NCI-H2081 (cell line): ENCODE measurements at places on chromosomes 3 and 15.

DNA sequence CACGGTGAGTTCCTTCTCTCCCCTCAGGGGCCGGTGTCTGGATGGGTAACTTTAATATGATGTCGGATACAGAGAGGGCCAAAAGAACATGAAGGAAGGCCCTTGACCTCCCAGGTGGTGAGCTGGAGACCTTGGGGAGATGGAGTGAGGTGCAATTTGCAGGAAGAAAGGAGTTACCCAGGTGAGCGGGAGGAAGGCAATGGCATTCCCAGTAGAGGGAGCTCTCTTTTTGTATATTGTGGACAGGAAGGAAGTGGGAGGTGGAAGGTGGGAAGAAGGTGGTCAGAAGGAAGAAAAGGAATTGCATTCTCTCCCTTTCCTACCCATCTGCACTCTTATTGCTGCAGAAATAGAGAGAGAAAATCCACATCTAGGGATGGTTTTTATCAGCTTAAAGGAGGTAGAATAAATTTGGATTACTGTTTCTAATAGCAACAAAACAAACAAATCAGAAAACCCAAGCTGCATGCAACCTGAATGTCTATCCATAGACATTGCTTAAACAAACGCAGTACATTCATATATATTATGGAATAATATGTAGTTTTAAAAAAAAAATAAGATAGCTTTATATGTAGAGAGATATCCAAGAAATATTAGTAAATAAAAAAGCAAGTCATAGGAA, 169.0 kb upstream of the TSC22D2 start:
- DNase-seq = peak; percentile 80

DNA sequence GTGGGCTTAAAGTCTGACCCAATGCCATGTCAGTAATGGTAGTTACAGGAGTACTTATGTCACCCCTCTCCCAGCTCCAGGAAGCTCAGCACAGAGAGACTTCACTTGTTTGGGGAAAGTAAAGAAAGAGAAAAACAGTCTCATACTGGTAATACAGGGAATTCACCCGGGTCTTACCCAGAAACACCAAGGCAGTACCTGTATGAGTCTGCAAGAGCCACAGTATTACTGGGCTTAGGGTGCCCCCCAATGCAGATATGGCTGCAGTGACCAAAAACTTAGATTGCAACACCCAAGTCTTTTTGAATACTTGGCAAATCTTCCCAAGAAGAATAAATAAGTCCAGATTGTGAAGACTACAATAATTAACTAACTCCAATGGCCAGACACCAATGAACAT, 622.1 kb downstream of the IGSF11 start:
- DNase-seq = no peak

DNA sequence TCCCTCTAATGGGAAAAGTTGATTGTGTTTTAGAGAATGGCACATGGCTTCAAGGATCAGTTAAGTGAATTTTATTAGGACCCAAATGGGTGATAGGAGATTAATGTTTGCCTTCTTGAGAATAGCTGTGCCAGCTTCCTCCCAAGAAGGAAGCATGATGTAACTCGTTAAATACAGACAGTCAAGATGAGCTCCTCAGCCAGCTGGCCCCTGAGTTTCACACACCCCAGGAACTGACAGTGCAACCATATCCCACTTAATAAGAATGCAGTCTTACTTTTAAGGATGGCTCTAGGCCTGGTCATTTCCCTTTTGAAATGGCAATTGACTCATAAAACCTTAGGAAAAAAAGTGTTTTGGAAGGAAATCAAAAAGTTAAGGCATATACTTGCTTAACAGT, 472.8 kb upstream of the KCNMB2 start:
- DNase-seq = no peak

- DNase-seq = no peak
Measured at GRCh38 chr3:138426211-138426610, 8.2 kb upstream of the ESYT3 start.

DNA sequence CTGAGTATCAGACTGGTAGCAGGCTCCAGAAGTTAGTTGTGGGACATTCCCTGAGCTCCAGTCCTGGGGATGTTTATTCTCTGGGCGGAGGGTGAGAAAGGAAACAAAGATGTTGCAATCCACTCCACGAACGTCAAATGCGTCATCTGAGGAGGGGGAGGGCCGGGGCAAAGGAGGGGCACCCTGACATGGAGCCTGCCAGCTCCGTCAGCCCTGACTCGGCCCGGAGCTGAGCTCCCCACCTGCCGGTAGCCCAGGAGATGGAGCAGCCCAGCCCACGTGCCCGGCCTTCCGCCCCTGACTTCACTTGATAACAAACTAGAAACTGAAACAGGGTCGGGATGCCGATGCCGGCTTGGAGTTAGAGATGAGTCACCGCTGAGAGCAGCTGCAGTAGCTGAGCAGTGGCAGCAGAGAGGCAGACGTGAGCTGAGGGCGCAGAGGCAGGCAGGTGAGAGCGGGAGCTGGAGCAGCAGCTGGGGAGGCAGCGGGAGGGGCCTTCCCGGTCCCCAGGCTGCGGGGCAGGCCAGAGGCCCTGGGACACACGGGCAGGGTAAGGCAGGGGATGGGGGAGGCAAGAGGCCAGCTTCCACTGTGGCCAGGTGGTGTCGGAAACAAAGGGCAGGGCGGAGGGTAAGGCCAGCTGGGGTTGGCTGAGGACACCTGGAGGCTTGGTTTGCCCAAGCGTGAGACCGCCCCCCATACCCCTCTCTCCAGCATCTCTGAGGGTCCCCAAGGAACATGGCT, at the start of gene ISG20:
Gene ISG20 (plus strand): TSS at position 391 of the 747 bp plus-strand sequence. CDS start 351 bp downstream, at position 742.
- DNase-seq = peak; percentile 63

- DNase-seq = no peak
Measured at GRCh38 chr3:39110041-39110639, 2.7 kb downstream of the TTC21A start.

GRCh38 chr3:197820550-197821335, 29.7 kb downstream of the LRCH3 start:
- no peak for DNase-seq

DNA sequence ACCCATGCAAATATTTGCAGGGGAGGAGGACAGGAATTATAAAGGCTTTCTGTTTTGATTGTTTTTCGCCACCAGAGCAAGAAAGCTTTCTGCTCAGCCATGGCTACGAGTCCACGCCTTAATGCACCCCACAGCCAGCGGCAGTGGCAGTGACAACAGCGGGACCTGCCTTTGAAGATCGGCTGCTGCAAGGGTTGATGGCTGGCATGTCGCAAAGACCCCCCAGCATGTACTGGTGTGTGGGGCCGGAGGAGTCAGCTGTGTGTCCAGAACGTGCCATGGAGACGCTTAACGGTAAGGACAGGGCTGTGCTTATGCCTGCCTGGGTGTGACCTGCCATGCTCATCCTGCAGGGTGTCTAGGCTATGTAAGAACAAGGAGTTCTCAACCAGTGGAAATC, 5.3 kb downstream of the LRRK1 start:
- DNase-seq = no peak

- peak; percentile 29 for DNase-seq
Measured at GRCh38 chr3:73586190-73586589, 38.6 kb downstream of the PDZRN3 start.

DNA sequence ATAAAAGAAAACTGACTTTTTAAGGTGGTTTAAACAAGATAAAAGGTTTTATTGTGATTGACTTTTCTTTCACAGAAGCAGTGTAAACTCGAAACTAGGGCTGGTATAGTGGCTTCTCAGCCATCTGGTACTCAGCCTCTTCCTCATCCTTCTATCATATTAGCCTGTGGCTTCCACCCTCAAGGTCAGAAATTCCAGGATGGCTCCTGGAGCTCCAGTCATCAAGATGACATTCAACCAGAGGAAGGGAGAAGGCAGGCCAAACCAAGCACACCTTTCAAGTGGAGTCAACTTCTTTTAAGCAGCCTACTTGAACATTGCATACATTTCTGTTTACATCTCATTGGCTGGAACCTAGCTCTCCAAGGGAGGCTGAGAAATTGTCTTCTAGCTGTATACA, 1.3 kb upstream of the MESD start:
- no peak for DNase-seq

- DNase-seq = no peak
Measured at GRCh38 chr3:62169906-62170660, 203.3 kb downstream of the FEZF2 start.

GRCh38 chr3:38102444-38102814, 34.5 kb downstream of the ACAA1 start:
- no peak for DNase-seq

DNA sequence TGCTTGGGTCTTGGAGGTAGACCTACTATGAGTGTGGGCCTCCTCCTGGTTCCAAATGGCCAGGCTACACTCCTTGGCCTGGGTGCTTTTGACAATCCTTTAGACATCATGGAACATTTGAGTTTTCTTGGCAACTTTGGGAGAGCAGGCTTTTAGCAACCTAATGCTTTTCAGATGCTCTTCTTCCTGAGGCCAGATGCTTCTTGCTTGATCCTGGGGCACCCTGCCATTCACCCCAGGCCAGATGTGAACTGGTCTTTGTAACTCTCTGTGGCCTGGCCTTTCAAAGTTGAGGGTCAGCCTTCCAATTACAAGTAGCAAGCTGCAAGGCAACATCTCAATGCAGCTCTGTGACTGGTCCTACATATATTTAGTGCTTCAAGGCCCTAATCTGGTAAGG, 40.5 kb downstream of the RTP1 start:
- DNase-seq = no peak

GRCh38 chr3:77026904-77027634, 12.8 kb upstream of the ROBO2 start:
- DNase-seq = no peak

DNA sequence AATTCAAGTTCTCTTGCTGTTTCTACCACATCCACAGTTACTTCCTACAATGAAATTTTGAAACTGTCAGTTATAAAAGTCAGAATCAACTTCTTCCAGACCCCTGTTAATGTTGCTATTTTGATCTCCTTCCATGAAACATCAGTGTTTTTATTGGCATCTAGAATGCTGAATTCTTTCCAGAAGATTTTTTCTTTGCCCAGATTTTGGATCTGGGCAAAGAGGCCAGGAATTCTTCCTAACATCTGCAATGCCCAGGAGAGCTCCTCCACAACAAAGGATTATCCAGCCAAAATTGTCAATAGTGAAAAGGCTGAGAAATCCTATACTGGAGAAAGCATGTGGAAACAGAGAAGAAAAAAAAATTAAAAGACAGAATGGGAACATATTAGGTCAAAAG, 75.5 kb downstream of the SERPINI1 start:
- DNase-seq = no peak

DNA sequence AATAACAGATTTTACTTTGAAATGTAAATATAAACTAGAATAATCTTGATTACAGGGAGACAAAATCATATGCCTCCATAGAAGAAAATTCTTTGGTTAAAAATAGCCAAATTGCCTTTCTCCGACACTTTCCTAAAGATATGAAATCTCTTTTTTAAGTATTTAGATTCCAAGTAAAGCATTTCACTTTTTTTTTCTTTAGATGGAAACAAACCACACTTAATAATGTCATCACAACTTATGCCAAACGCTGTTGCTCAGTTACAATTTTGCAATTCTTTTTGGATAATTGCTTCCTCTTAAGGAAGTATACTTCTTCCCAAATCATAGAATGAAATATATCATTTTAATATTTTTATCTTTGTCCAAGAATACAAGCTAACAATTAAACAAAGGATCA, 294.1 kb upstream of the ARL6 start:
- no peak for DNase-seq

DNA sequence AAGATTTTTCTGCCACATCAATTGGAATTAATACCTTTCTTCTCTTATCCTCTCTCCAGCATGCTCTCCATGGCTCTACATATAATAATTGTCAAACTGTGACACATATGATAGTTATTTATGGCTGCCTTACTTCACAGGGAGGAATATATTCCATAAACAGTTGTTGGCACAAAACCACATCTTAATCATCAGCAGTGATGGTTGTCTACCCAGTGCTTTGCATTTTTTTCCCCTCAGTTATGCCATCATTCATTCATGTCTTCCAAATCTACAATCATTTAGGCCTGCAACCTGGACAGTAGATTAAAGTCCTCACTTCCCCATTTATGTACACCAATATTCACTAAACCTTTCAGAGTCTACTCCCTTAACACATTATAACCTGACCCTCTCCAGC, 107.7 kb downstream of the THRB start:
- no peak for DNase-seq

DNA sequence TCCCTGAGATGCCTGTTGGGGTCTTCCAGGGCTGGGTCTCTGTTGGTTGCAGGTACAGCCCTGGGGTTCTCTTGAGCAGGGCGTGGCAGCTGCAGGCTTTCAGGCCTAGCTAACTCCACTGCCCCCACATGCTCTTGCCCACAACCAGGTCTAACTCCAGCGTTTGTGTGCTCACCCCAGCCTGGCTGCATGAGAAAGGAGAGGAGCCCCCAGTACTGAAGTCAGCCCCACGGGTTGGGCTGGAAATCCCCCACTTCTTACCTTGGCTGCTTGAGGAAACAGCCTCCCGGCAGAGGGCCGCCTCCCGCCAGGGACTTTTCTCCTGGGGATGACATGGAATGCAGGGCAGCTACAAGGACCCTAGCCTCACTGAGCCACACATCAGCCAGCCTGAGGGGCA, 16.7 kb upstream of the DLL4 start:
- no peak for DNase-seq

DNA sequence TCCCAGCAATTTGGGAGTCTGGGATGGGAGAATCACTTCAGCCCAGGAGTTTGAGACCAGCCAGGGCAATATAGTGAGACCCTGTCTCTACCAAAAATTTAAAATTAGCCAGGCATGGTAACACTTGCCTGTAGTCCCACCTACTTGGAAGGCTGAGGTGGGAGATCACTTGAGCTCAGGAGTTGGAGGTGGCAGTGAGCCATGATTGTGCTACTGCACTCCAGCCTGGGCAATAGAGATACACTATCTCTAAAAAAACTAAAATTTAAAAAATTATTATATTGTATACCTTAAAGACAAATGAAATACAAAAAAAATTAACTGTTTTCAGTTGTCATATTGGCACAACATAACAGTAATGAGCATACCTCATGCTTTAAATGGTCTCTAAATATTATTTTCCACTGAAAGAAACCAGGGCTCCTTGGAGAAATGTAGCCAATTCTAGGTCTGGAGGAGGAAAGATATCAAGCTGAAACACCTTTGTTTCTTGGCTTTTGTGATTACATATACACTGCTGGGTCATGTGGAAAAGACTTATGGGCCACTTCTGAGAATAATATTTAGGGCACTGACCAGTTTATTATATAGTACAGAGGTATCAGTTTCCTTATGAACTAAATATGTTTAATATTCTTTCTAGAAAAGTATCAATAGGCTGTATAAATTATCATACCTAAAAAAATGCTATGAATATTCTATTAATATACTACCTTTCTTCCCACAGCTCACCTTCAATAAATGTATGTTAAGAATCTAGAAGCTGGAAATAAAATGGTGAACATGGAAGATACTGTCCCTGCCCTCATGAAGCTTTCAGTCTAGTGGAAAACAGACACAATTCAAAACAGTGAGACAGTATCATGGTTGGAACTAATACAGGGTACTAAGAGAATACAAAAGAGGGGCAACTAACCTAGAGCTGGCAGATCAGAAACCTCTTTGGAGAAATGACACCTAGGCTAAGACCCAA, 119.5 kb downstream of the TMCC1 start:
- no peak for DNase-seq

- no peak for DNase-seq
Measured at GRCh38 chr3:59595830-59596229, 546.0 kb upstream of the CFAP20DC start.

GRCh38 chr3:159144891-159145290, 343.0 kb downstream of the MFSD1 start:
- DNase-seq = no peak
